ENCODE measurements at places on chromosomes 2 and 18.

GRCh38 chr18:59263661-59264060 is 9.6 kb downstream of the RAX start:
- peaks cover 64% of the 10 kb centered on the region for H3K27me3 ChIP-seq
- H3K27ac ChIP-seq, result no peak overlapping the region
- H3K36me3 ChIP-seq, result no peaks in the 10 kb centered on the region

- H3K4me1 ChIP-seq, result peaks cover 40% of the 10 kb centered on the region
- H3K4me3 ChIP-seq, result no peak overlapping the region
- H3K27me3 ChIP-seq, result no peaks in the 10 kb centered on the region
- peak; percentile 60 for DNase-seq
- H3K27ac ChIP-seq, result no peak overlapping the region
Measured at GRCh38 chr2:128289439-128289838, 29.2 kb downstream of the HS6ST1 start.

DNA sequence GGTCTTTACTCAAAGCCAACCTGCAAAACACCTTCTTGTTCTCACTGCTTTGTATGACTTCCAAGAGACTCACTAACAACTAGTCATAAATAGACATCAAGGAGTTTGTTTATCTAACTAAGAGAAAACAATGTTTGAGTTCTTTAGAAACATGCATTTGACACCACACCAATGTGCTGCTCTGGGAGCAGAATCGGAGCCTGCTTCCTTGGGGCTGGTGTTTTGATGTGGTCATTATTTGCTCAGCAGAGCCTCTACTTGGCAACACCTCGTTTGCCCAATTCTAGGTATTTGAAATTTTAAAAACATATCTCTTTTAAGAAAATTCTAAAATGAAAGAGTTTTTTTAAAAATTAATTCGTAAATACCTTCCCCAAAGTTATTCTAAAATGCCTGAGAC is 167.5 kb downstream of the BCL2 start:
- DNase-seq, result no peak
- no peaks in the 10 kb centered on the region for H3K27me3 ChIP-seq
- no peak overlapping the region for H3K27ac ChIP-seq
- peaks cover 2% of the 10 kb centered on the region for H3K4me1 ChIP-seq
- H3K36me3 ChIP-seq, result no peaks in the 10 kb centered on the region

DNA sequence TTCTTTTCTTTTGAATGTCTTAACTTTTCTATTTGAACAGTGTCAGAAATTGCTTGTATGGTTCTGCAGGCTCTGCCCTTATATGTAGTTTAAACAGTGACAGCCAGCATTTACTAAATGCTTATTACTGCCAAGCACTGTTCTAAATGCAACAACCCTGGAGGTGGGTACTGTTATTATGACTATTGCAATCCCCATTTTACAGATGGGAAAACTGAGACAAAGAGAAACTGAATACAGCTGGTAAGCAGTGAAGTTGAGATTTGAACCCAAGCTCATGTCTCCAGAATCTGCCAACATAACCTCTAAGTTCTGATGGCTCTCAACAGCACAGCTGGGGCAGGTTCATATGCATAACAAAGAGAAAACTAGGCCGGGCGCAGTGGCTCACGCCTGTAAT is 105.7 kb upstream of the GATA6 start:
- no peak overlapping the region for H3K4me3 ChIP-seq
- no peak overlapping the region for H3K27ac ChIP-seq
- H3K4me1 ChIP-seq, result no peaks in the 10 kb centered on the region
- no peaks in the 10 kb centered on the region for H3K36me3 ChIP-seq

GRCh38 chr2:46276642-46277041 is 20.6 kb upstream of the EPAS1 start:
- H3K27ac ChIP-seq, result no peak overlapping the region
- H3K36me3 ChIP-seq, result no peaks in the 10 kb centered on the region
- no peaks in the 10 kb centered on the region for H3K27me3 ChIP-seq
- H3K4me3 ChIP-seq, result no peak overlapping the region
- no peak for DNase-seq

DNA sequence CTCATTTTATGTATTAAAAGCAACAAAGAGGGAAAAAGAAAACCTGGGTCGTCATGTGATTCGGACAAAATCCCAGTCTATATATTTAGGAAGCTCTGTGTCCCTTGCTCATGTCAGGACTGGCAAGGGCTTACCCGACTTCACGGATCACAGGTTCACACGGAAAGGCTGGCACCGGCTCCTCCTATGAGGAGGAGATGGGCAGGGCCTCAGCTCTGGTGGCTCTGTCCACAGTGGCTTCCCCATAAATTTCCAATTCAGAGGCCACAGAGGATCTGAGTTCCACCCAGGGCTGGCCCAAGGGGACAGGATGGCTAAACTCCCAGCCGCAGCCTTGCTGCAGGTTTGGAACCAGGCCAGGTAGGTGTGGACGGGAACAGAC is 186.8 kb downstream of the BCL2 start:
- H3K4me1 ChIP-seq, result peaks cover 3% of the 10 kb centered on the region
- no peaks in the 10 kb centered on the region for H3K36me3 ChIP-seq
- no peak for DNase-seq

DNA sequence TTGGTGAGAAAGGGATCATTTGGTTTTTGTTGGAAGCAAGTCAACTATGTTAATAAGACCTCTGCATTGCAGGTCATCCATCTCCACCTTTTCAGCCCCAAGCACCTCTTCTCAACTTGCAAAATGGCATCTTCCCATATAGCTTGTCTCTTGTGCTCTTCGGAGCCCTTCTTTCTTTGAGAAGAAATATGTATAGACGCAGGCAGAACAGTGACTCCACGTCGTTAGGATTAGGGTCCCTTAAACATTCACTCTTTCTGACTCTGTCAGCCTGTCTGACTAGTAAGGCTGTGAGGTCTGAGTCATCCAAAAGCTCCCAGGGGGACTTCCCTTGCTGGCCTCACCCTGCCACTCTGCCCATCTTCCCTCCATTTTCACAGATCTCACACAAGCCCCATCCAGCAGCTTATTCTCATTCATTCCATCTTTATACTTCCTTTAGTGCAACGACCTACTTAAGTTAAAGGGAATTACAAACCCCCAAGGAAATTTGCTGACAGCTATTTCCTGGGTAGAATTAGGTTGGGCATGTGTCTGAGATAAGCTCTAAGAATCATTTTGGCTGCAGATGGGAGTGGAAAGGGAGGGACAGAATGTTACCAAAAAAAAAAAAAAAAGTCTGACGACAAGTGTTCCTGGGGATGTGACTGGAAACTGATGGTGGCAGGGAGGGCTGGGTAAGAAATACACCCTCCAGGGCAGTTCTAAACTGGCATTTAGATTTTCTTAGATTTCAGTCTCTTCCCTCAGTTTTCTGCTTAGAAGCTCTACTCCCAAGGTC is 37.7 kb upstream of the MEX3C start:
- H3K27ac ChIP-seq, result no peak overlapping the region
- DNase-seq, result no peak
- H3K4me3 ChIP-seq, result no peak overlapping the region
- H3K4me1 ChIP-seq, result peaks cover 5% of the 10 kb centered on the region

DNA sequence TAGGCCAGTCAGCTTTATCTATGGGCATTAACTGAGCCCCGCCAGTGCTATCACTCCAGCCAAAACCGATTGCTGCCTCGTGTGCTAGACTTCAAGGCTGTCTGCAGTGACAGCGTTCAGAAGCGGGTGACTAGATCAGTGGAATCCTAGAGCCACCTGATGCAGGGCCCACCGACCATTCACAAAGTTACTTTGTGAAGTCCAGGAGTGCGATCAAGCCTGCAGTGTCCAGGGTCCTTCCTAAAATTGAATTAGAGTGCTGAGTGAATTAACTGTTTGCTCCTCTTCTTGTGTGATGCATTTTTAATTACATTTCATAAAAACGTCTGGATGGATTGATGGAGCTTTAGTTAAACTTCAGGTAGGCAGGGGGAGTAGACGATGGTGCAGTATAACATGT is 13.9 kb downstream of the PCARE start:
- H3K27ac ChIP-seq, result no peak overlapping the region
- DNase-seq, result no peak
- peaks cover 1% of the 10 kb centered on the region for H3K4me1 ChIP-seq

DNA sequence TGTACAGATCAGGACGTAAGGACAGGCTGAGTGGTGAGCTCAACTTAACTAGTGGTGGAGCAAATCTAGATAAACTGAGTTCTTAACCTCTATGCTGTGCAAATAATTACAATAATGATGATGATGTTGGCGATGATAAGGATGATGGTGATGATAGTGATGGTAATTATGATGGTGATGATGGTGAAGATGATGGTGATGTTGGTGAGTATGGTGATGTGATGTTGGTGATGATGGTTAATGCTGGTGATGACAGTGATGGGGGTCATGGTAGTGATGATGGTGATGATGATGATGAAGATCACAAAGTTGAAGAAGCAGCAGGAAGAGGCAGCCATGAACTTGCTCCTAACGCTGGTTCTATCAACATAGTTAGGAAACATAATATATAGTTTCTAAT is 38.0 kb upstream of the IMP4 start:
- H3K27me3 ChIP-seq, result no peaks in the 10 kb centered on the region
- H3K4me3 ChIP-seq, result no peak overlapping the region
- no peaks in the 10 kb centered on the region for H3K36me3 ChIP-seq
- H3K4me1 ChIP-seq, result no peaks in the 10 kb centered on the region

- no peaks in the 10 kb centered on the region for H3K27me3 ChIP-seq
- H3K4me1 ChIP-seq, result peaks cover 13% of the 10 kb centered on the region
- no peak overlapping the region for H3K27ac ChIP-seq
- no peak for DNase-seq
Measured at GRCh38 chr2:41965173-41965908, 82.5 kb upstream of the PKDCC start.

DNA sequence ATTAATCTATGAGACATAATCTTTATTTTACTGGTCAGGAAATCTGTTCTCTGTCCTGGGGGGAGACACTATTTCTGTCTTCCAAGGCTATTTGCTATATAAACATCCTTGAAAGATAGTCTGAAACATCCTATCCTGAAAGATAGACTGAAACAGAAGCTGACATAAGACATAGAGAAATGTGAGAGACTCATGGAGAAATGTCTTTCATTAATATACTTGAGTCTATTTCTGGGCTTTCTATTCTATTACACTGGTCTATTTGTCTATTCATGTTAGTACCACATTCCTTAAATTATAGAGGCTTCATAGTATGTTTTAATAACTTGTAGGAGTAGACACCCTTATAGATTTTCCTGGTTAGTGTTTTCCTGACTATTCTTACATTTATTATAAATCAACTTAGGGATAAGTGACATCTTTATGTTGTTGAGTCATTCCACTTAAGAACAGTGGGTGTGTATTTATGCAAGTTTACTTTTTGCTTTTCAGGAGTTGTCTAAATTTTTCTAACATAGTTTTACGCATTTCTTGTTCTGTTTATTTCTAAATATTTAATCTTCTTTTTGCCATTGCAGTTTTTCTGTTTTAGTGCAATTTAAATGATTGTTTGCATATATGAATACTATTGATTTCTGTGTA is 244.9 kb upstream of the ZSWIM2 start:
- no peaks in the 10 kb centered on the region for H3K4me1 ChIP-seq
- DNase-seq, result no peak
- H3K4me3 ChIP-seq, result no peak overlapping the region
- no peaks in the 10 kb centered on the region for H3K27me3 ChIP-seq

GRCh38 chr2:207338220-207338607 is 172.5 kb upstream of the KLF7 start:
- H3K4me3 ChIP-seq, result no peak overlapping the region
- no peaks in the 10 kb centered on the region for H3K27me3 ChIP-seq
- H3K4me1 ChIP-seq, result peaks cover 19% of the 10 kb centered on the region
- no peaks in the 10 kb centered on the region for H3K36me3 ChIP-seq

DNA sequence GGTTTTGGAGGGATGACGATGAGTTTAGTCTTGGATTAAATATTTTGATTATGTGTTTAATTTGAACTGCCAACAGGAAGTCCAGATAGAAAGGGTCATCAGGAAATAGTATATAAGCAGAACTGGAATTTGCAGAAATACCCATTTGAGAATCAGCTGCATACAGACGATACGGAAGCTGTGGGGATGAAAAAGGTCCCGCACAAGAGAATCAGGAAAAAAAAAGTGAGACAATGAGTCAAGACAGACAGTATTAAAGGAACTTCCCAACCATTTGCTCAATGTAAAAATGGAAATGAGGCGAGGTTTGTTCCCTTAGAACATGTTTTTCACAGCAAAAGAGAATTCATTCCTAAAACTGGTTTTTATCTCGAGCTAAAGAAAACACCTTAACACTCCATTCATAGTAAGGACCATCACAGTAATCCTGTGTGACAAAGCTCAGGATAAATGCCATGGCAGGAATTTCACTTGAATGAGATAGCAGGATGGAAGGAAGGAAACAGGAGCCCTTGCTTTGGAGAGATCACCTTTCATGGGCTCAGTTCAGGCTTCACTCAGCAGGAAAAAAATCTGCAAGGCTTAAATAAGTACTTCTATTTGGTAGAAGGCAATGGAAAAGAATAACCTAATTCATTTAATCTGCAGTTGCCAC is 29.3 kb downstream of the BCL2 start:
- H3K4me3 ChIP-seq, result no peak overlapping the region
- H3K27me3 ChIP-seq, result no peaks in the 10 kb centered on the region
- no peak overlapping the region for H3K27ac ChIP-seq

DNA sequence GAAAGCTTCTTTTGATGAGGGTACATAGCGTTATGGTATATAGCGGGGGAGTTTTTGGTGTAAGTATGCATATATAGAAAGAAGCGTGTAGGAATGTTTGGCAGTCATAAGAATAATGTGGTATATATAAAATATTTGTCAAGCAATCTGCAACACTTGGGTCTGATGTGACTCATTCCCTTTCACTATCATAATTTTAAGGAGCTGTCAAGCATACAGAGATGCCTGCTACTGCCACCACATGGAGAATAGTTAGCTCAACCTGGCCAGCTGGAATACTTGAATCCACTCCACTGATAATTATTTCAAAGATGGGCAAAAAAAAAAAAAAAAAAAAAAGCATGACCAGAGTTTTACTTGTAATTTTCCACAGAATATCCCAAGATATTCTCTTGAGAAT is 559.8 kb upstream of the REG3G start:
- no peaks in the 10 kb centered on the region for H3K27me3 ChIP-seq
- no peaks in the 10 kb centered on the region for H3K4me1 ChIP-seq
- no peaks in the 10 kb centered on the region for H3K36me3 ChIP-seq
- no peak overlapping the region for H3K4me3 ChIP-seq

DNA sequence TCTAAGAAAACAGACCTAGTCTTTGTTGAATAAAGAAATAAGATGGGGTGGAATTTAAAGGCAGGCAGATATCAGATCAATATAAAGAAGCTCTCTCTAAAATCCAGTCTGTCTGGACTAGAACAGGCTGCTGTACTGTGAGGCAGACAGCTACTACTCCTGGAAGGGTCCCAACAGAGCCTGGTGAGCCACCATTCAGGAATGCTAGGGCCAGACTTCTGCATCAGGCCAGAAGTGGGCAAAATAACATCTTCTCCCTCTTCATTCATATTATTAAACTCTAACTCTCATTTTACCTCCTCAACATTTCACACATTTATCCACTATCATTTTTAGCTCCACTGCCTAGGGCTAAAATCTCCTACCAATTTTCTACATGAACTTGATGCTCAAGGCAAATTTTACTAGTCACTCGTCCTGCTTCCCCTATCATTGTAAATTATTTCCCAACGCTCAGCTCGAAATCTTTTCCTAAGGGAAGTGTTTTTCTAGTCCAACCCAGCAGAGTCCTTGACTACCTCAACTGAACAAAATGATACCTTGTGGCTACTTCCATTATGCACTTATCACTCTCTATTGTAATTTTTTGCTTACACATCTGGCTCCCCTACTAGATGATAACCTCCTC is 45.2 kb upstream of the GLS start:
- H3K36me3 ChIP-seq, result no peaks in the 10 kb centered on the region
- DNase-seq, result no peak
- H3K27me3 ChIP-seq, result no peaks in the 10 kb centered on the region
- no peaks in the 10 kb centered on the region for H3K4me1 ChIP-seq

Measured in H1 (cell line).